Skeletal muscle cell (primary cell): ENCODE measurements at places on chromosomes 13 and 19.

GRCh38 chr13:96072392-96072791 lies 17.5 kb upstream of the HS6ST3 start:
- DNase-seq: no peak

DNA sequence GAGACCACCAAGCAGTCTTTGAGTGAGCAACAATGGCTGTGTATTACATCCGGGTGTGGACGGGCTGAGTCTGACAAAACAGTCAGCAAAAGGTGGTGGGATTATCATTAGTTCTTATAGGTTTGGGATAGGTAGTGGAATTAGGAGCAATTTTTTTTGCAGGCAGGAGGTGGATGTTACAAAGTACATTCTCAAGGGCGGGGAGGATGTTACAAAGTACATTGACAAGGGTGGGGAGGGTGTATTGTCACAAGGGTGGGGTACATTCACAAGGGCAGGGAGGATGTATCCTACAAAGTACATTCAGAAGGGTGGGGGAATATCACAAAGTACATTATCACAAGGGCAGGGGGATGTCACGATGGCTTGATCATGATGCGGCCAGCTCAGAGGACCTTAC lies 15.0 kb upstream of the ZNF561 start:
- DNase-seq: no peak

GRCh38 chr19:35281303-35281702 lies 1.0 kb upstream of the HAMP start:
- DNase-seq: no peak

DNA sequence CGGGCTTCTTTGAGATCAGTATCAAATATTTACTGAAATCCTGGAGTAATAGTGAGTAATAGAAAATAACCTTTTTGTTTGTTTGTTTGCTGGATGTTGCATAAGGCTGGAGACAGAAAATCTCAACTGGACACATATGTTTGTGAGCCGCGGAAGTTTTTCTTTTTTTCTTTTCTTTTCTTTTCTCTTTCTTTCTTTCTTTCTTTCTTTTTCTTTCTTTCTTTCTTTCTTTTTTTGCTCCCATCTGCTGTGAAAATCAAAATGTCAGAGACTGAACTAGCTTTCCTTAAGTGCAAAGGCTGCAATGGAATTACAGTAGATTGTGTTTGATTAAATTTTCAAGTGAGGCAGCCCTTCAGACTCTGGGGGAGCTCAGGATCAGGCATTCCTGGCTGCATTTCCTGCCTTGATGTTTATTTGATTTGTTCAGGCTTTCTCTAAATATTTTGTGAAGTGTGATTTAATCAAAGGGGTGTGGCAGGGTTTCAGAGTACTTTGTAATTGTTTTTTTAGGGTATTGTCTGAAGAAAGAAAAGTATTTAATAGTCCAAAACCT lies 319 bp downstream of the FRY start:
- DNase-seq: no peak

- DNase-seq: no peak
Measured at GRCh38 chr13:112053167-112053743, 13.7 kb upstream of the SOX1 start.
